ENCODE measurements at places on chromosomes 7 and 10. TPM values are rescaled to one million over a fixed set of nuclear protein-coding genes. Genes with fewer than 3 reads are reported as not detected.

DNA sequence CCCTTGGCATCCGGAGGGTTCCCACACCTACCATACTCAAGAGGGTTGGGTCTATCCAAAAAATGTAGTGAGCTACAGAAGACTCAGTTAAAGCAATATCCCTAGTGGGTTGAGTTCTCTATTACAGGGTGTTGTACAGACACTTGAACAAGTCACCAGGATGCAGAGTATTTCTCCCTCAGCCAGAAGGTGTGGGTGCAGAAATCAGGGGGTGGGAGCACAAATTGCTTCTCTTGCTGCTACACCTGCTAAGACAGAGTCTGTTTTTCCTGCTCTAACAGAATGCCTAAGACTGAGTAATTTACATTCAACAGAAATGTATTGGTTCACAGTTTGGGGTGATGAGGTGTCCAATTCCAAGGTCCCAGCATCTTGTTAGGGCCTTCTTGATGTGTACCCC is 433.4 kb downstream of the TCERG1L start:
- no peaks in the 10 kb centered on the region for H3K4me1 ChIP-seq
- peaks cover 8% of the 10 kb centered on the region for H3K27me3 ChIP-seq
- H3K4me3 ChIP-seq, result no peak overlapping the region
- no peaks in the 10 kb centered on the region for H3K36me3 ChIP-seq
- DNase-seq, result no peak
- no peak overlapping the region for H3K27ac ChIP-seq

DNA sequence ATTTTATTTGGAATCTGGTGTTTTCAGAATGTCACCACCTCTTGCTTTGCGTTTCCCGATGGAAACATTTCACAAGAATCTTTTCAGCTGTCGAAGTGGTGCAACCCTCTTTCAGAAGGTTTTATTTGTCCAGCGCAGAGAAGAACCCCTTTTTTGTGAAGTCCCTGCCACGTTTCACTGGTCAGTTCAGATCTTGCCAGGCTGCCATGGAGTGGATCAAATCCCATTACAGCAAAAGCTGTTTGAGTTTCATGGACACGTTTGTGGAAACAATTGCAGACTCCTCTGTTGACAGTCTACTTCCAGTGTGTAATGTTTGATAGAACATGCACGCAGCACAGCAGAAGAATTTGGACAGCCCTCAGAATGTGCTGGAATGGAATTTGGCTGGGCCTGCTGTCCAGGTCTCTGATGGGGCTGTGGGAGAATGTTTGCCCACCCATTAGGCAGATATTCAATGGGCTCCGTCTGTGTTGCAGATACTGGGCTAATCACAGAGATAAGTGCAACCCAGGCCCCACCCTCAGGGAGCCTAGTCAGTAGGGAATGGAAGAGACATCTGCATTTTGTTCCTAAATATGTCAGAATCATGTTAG is 143.2 kb downstream of the GRK5 start:
- no peak overlapping the region for H3K27ac ChIP-seq
- no peak overlapping the region for H3K4me3 ChIP-seq
- H3K4me1 ChIP-seq, result peaks cover 21% of the 10 kb centered on the region

FZD1 gene
- 0.29 TPM for total RNA-seq

- peak overlapping the region; percentile 64 for H3K4me3 ChIP-seq
- peaks cover 51% of the 10 kb centered on the region for H3K36me3 ChIP-seq
- DNase-seq, result no peak
- H3K4me1 ChIP-seq, result peaks cover 71% of the 10 kb centered on the region
These were observed 20.0 kb downstream of the XPNPEP1 start for GRCh38 chr10:109902992-109903947.
